ENCODE measurements at places on chromosomes 4 and X.

DNA sequence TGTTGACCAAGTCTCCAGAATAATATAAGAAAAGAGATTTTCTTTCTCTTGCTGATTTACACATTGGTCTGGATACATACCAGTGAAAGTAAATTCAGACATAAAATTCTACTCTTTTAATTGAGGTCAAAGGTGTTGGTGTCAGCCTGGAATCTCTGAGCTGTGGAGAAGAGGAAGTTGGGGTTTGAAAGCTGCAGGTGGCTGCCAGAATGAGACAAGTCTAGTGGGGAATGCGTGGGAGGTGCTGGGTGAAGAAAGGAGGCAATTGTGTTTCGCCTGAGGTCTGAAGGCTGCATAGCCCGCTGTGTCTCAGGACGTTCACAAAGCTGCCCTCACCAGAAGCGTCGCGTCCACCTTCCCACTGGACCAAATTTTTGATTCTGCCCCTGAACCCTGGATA is 31.2 kb downstream of the PHEX start:
- no peak for DNase-seq

- no peak for DNase-seq
Measured at GRCh38 chr4:161655148-161655547, 508.7 kb downstream of the FSTL5 start.

DNA sequence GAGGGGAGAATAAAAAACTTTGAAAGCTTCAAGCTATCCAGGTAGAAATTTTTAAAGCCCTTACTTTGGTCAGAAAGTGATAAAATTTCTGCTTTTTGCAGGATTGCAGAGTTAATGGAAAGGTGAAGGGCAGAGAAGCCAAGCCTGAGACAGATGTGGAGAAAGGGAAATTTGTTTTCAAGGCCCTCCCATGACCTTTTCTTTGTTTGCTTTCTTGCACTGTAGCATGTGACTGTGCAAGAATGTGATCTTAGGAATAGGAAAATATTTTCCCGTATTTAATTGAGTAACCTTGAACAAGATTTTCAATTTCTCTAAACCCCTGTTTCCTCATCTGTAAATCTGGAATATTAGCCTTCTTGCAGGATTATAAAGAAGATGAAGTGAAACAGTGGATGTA is 307.2 kb downstream of the PPARGC1A start:
- no peak for DNase-seq

DNA sequence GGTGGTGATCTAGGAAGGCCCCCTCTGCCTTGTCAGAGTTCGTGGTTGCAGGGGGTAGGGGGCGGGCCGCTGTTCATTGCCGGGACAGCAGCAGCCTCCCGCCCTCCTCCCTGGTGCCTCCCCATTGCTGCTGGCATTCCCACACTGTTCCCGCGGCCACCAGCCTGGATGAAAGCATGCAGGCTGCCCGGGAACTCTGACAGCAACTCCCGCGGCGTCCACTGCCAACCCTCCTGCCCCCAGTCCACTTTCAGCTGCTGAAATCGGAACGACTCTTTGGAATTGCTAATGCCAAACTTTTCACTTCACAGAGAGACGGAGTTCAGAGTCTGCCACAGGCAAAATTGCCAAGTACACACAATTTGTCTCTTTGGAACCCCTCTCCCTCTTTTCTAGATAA is 121.9 kb downstream of the BEND2 start:
- peak; percentile 2 for DNase-seq

- DNase-seq, result no peak
Measured at GRCh38 chr4:94068753-94069719, 138.6 kb upstream of the SMARCAD1 start.

GRCh38 chr4:104020641-104021040 is 300.9 kb upstream of the TACR3 start:
- DNase-seq, result no peak

- no peak for DNase-seq
Measured at GRCh38 chr4:110629214-110629754, 6.4 kb upstream of the PITX2 start.

DNA sequence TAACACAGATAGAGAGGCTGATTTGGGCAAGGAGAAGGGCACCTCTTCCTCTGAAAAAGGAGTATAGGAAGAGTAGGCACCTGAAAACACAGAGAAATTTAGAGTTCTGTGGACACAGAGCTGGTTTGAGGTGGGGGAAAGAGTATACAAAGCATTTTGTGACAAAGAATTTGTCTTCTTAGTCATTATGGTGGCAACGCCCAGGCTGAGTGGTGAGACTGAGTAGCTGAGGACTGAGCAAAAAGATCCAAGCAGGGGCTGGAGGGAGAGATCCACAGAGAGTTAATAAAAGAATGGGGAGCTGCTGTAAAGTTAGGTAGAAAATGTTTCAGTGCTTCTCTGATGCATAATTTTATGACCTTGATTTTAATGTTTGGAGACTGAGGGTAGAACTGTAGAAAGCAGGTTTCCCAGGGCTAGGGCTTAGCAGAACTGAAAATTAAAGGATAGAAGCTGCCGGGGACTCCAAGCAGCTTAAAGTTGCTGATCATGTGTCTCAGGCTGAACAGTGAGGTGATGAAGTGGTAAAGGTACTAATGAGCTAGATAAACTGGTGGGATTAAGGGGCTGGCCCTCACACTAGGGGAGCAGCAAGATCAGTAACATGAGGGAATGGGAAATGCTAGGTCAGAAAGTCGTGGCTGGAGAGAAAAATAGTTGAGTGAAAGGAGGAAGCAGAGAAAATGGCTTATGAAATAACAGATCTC is 118.9 kb downstream of the CEP44 start:
- no peak for DNase-seq

DNA sequence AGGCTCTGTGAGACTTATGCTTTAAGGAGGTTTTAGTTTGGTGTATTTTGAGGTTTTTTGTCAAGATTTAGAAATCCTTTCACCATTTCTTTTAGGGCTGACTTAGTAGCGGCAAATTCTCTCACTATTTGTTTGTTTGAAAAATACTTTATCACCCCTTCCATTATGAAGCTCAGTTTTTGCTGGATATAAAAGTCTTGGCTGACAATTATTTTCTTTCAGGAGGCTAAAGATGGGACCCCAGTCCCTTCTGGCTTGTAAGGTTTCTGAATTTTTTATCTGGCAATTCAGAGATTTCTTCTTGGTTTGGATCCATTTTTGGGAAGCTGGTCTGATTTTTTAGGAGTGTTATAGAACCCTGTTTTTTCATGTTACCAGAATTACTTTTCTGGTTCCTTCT is 88.5 kb downstream of the ACTRT1 start:
- no peak for DNase-seq

DNA sequence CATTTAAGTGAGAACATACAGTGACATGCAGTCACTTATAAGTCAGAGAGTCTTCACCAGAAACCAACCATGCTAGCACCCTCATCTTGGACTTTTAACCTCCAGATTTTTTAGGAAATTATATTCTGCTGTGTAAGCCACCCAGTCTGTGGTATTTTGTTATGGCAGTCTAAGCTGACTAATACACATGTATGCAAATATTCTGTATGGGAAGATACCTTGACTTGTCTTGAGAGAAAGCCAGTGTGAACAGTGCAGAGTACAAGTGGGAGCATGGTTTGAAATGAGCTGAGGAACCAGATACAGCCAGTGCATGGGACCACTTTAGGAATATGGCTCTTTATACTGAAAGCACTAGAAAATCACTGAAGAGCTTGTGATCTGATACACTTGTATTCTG is 110.4 kb upstream of the MAP9 start:
- DNase-seq, result no peak

- DNase-seq, result no peak
Measured at GRCh38 chr4:139725236-139725635, 59.6 kb downstream of the MGST2 start.

DNA sequence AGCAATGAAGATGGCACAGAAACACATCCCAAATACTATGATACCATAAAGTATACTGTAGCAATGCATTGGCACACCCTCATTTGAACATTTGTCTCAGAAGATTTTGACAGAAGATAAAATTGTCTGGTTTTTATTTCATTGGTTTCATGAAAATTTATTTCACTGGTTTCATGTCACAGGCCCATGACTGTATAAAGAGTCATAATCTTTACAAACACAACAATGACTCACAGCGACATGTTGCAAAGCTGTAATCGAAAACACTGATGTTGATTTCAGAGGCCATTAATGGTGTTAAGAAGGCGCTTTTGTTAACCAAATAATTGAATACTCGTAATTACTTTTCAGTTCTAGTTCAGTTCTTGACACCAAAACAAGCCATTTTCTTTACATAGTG is 8.1 kb upstream of the DTHD1 start:
- no peak for DNase-seq

GRCh38 chr4:83613994-83614393 is 78.1 kb downstream of the GPAT3 start:
- DNase-seq, result no peak

GRCh38 chr4:4603067-4603466 is 61.2 kb upstream of the STX18 start:
- no peak for DNase-seq

GRCh38 chr4:91057871-91058270 is 930.7 kb downstream of the CCSER1 start:
- DNase-seq, result no peak

- no peak for DNase-seq
Measured at GRCh38 chr4:78047366-78047765, 9.8 kb upstream of the FRAS1 start.

DNA sequence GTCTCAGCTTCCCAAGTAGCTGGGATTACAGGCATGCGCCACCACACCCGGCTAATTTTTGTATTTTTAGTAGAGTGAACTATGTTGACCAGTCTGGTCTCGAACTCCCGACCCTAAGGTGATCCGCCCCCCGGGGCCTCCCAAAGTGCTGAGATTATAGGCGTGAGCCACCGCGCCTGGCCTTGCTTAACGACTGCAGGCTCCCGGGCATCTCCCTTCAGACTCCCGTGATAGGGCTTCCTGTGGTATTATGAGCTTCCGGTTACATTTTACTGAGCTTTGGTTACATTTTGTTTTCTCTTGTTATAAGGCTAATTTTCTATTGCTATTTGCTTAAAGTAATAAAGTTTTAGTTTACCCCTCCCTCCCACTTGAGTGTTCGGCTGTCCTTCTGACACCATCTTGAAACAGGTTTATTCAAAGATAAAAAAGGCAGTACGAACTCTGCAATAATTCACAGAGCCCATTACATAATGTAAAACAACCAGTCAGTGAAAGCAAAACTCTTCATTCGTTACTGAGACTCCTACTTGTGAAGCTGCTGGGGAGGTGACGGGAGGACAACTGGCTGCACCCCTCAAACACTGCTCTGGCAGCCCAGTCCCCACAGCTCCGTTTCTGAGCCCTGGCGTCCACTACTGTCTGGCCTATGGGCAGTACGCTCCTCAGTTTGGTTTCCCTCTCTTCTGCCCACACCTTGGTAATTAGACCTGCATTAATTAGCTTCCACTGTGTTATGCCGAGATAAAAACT is 795.7 kb upstream of the SLIT2 start:
- DNase-seq, result no peak

Data from hippocampal formation (tissue), 2 donors.